ENCODE measurements at places on chromosomes 2 and 18.

- DNase-seq = no peak
These were observed 23.4 kb downstream of the AKAIN1 start for GRCh38 chr18:5173646-5174045.

DNA sequence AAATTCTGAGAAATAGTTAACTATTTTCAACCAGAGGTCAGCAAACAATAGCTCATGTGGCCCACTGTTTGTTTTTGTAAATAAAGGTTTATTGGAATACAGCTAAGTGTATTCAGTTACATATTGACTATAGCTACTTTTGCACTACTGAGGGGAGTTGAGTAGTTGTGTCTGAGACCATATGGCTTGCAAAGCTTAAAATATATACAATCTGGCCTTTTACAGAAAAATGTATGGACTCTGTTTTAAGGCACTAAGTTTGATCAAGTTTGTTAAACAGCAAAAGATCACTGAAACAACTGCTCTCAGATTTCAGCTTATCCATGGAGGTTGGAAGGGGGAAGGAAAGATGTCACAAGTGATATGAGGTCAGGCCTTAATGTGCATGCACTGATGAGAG is 667.1 kb downstream of the CNTNAP5 start:
- DNase-seq = no peak

GRCh38 chr18:9743200-9744016 is 35.3 kb downstream of the RAB31 start:
- DNase-seq = no peak

DNA sequence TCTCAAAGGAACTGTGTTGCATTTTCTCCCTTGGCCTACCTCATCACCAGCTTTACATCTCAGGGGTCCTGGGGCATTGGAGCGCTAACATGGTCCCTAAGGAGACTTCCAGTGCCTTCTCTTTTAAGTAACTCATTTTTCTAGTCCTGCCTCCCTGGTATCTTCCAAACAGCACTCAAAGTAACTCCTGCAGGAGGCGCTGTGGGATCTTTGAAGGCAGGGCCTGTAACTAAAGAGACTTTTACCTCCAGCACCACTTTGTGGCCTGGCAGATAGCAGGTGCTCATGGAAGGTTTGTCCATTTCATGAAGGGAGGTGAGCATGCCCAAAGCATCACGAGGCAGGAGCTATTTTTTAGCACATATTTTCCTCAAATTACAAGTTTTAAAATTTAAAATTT is 411.0 kb upstream of the GYPC start:
- DNase-seq = no peak

- DNase-seq = no peak
These were observed 104.8 kb upstream of the WDR75 start for GRCh38 chr2:189336276-189336975.

- DNase-seq = no peak
These were observed 20.9 kb downstream of the TMEM237 start for GRCh38 chr2:201622306-201622970.

- no peak for DNase-seq
These were observed 46.2 kb downstream of the PUM2 start for GRCh38 chr2:20304411-20304810.

DNA sequence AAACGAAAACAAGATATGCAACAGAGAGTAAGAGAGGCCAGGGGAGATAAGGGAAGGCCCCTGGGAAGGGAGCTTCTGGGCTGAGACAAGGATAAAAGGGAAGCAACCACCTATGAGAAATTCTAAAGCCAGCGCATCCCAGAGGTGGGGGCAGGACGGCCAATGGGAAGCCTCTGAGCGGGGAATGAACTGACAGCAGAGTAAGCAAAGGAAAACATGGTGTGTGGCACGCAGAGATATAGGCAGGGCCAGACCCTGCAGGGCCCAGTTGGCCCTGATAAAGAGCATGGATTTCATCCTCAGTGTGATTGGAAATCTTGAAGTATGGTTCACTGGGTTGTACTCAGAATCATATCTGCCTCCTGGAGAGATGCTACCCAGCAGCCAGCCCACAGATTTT is 78.7 kb downstream of the IRS1 start:
- no peak for DNase-seq

GRCh38 chr2:194062401-194062800 is 1594.6 kb upstream of the SLC39A10 start:
- no peak for DNase-seq

DNA sequence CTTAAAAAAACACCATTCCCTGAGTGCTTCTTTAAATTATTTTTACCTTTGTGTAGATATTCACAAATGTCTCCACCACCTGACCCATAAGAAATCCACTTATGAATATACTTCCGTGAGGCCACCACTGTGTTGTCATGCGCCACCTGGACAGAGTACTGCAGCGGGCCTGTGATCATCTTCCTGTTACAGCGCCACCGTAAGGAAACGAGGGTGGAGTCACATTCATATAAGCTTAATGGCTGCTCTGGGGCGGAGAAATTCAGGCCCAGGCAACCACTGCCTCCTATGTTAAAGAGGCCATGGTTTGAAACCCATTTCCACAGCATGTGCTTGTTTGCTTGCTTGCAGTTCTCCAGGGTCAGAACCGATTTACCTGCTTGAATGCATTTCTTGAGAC is 17.7 kb downstream of the PLA2R1 start:
- DNase-seq = no peak

DNA sequence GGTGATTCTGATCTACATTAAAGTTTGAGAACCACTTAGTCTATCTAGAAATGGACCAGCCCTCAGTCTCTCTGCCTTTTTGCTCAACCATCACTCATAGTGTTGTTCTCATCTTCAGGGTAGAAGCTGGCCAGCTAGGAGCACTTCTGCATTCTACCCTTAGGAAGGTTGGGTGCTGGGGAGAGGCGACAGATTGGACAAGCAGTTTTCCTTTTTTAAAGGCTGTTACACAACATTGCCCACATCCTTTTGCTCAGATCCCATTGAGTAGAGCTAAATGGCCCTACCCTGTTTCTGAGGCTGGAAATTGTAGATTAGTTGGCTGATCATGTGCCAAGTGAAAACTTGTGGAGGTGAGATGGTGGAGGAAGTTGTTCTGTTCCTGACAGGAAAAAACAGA is 35.6 kb downstream of the OSBPL6 start:
- no peak for DNase-seq

DNA sequence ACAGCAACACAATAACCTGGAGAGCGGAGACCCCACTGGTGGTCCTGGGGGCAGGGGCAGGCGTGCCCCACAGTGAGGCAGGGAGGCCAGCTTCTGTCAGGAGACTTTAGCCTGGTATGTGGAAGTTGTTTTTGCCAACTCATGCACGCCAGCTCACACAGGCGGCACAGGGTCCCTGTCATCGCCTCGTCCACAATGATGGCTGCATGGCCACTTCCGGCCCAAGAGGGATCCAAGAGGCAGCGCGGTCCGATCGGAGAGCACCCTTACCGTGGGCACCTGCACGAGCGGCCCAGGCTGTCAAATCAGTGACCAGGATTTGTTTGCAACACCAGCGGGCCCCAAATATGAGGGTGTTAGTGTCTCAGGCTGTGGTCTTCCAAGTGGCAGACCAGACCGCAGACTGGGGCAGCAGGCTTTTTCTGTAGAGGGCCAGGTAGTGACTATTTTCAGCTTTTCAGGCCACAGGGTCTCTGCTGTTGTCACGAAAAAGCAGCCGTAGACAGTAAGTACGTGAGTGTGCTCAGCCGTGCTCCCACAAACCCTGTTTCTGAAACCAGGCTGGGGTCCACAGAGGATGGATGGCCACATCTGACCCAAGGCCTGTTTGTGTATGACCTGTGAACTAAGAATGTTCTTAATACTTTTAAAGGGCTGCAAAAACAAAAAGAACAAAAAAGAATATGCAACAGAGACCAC is 21.2 kb downstream of the SNED1 start:
- DNase-seq = no peak

DNA sequence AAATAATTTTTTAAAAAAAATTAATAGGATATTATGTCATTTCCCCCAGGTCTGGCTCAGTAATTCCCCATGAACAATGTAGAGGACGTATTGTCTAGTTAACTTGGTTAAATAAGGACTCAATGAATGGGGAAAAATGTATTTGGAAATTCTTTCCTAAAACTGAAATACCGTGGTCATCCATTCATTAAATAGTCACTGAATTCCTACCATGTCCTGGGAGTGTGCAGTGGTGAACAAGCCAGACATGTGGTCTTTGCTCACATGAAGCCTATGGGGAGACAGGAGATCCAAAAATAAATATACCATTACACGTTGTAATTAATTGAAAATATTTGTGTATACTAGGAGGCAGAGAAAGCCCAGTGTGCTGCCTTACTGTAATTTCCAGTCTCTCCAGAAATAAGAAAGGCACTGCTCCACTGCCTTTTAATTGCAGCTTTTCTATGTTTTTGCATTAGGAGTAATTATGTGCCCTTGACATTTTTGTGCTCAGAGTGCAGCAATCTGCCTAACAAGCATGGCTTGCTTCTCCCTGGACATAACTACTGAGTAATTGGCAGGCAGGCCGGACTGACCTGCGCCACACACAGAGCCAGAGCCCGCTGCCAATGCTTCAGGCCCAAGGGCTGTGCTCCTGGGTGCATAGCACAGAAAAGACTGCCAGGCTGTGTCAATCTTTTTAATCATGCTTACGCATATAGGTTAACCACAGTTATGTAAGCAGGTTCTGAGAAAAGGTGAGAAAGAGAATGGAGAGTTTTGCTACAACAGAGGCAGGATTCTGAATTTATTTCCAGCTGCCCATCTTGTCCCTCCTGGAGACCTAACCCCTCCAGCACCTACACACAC is 22.2 kb upstream of the TTC39C start:
- no peak for DNase-seq

- DNase-seq = no peak
These were observed 149.4 kb downstream of the TNS1 start for GRCh38 chr2:217853301-217853881.

GRCh38 chr2:59167514-59167913 is 926.4 kb upstream of the FANCL start:
- no peak for DNase-seq

- no peak for DNase-seq
These were observed 88.6 kb downstream of the KCTD18 start for GRCh38 chr2:200421270-200421669.

DNA sequence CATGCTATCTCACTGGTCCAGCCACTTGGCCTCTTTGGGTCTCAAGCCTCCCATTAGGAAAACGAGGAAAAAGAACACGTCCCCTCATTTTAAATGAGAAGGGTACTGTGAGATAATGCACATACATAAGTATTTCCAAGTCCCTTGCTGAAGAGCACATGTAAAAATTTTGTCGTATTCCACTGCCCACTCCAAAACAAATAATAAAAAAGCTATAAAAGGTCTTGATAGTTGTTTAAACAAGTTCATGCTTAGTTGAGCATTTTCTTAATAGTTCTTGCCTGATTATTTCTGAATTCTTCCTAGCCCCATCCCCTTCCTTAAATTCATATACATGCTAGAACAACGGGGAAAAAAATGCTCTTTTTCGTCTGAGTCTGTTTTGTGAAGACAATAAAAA is 110.2 kb upstream of the RNU4ATAC start:
- DNase-seq = no peak

GRCh38 chr2:3290655-3291054 is 87.0 kb downstream of the EIPR1 start:
- DNase-seq = no peak

DNA sequence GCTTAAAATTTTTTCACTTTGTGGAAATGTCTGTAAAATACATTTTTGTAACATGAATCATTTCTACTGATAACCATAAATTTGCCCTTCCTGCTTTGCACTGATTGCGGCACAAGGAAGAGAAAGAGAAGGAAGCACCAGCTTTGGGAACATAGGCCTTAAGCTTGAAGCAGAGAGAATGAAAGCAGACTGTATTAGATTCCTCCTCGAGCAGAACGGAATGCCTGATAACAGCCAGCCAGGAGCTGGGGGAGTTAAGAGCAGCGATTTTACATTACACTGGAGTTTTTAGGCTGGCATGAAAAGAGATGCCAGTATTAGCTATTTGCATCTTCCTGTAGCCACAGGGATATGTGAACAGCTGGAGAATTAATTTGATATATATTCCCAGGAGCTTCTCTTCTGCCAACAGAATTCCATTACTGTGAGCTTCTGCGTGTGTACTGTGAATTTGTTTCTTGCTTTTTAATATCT is 33.5 kb downstream of the CRIM1 start:
- DNase-seq = peak; percentile 43

DNA sequence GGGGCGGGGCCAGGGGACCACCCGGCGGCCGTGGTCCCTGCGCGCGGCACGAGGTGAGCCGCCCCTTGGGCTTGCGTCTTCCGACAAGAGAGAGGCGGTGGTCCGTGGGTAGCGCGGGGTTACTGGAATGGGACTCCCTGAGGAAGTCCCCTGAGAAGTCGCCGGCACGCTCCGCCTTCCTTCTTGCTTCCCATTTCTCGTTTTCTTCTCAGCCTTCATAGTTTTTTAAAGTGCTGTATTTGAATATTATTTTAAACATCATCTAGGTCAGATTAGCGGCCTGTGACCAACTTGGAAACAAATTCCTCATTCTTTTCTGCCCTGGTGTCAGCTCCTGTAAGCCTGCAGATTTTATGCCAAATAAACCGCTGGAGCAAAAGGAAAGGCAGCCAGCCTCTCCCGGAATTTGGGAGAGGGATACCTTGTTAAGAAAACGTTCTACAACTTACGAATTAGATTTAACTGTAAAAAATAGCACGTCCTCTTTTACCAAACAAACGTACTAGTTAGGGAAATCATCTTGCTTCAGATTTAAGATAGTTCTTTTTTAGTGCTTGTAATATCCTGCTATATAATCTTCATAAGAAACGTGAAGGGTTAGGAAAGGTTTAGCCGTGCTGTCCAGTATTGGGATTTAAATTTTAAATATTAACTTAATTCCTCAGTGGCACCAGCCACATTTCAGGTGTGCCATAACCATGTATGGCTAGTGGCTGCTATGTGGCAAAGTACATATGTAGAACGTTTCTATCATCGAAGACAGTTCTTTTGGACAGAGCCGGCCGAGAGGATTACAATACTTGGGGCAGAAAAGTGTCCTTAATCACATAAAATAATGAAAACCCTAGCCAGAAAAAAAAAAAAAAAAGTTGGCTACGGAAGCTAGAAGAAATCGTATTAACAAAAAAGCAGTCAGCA is 628 bp upstream of the PTPN2 start:
- peak; percentile 76 for DNase-seq

DNA sequence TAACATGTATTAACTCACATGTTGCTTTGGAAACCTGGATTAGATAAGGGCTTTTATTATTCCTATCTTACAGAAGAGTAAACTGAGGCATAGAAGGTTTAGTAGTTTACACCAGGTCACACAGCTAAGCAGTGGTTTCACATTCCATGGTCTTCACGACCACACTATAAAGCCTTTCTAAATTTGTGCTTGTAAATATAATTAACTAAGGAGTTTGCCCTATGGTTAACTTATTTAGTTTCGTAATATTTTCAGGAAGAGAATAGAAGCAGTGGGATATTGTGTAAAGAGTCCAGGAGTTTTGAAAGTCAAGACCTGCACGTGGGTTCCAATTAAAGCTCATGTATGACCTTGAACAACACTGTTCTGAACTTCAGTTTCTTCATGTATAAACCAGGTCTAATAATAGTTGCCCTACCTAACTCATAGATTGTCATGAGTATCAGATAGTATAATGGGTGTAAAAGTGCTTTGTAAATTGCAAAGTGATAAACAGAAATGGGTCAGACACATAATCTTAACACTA is 19.5 kb upstream of the SOS1 start:
- DNase-seq = no peak

GRCh38 chr2:144324446-144325045 is 195.4 kb downstream of the ZEB2 start:
- peak; percentile 22 for DNase-seq

GRCh38 chr2:196515608-196516007 is 123.9 kb upstream of the CCDC150 start:
- no peak for DNase-seq

- DNase-seq = no peak
These were observed 85.6 kb downstream of the VIT start for GRCh38 chr2:36781907-36782720.

GRCh38 chr2:176502619-176503018 is 233.4 kb downstream of the MTX2 start:
- DNase-seq = no peak

Measured in right kidney (tissue), 9 donors.